Activated naive CD4-positive, alpha-beta T cell treated with anti-CD3 and anti-CD28 coated beads, Interleukin-2, amount 10 ng/mL, durations not matched to agents 7 days and 5 days (primary cell): ENCODE measurements at places on chromosomes 16 and 17.

GRCh38 chr16:24168856-24169255 lies 87.3 kb upstream of the CACNG3 start:
- no peaks in the 10 kb centered on the region for H3K27me3 ChIP-seq
- no peak overlapping the region for H3K27ac ChIP-seq
- no peak overlapping the region for H3K4me3 ChIP-seq
- peaks cover 32% of the 10 kb centered on the region for H3K36me3 ChIP-seq

DNA sequence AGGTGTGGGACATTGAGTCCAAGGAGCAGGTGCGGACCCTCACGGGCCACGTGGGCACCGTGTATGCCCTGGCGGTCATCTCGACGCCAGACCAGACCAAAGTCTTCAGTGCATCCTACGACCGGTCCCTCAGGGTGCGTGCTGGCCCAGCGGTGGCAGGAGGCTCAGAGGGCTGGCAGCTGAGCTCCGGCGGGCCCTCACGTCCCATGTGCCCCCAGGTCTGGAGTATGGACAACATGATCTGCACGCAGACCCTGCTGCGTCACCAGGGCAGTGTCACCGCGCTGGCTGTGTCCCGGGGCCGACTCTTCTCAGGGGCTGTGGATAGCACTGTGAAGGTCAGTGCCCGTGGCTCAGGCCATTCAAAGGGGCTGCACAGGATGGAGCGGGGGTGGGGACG lies 20.4 kb downstream of the CASKIN1 start:
- peaks cover 19% of the 10 kb centered on the region for H3K36me3 ChIP-seq
- H3K4me1 ChIP-seq = no peaks in the 10 kb centered on the region
- H3K4me3 ChIP-seq = no peak overlapping the region
- no peaks in the 10 kb centered on the region for H3K27me3 ChIP-seq
- no peak overlapping the region for H3K27ac ChIP-seq
- DNase-seq = no peak

GRCh38 chr16:3317315-3317999 lies 12.2 kb downstream of the ZNF75A start:
- H3K36me3 ChIP-seq = peaks cover 77% of the 10 kb centered on the region
- H3K4me3 ChIP-seq = no peak overlapping the region
- H3K27ac ChIP-seq = peak overlapping the region; percentile 21
- no peaks in the 10 kb centered on the region for H3K27me3 ChIP-seq

- H3K4me1 ChIP-seq = peaks cover 83% of the 10 kb centered on the region
- H3K4me3 ChIP-seq = peak overlapping the region; percentile 82
- DNase-seq = peak; percentile 43
- H3K36me3 ChIP-seq = peaks cover 43% of the 10 kb centered on the region
- H3K27ac ChIP-seq = peak overlapping the region; percentile 87
Observed at GRCh38 chr17:74212209-74212912, 1.0 kb upstream of the TTYH2 start.

DNA sequence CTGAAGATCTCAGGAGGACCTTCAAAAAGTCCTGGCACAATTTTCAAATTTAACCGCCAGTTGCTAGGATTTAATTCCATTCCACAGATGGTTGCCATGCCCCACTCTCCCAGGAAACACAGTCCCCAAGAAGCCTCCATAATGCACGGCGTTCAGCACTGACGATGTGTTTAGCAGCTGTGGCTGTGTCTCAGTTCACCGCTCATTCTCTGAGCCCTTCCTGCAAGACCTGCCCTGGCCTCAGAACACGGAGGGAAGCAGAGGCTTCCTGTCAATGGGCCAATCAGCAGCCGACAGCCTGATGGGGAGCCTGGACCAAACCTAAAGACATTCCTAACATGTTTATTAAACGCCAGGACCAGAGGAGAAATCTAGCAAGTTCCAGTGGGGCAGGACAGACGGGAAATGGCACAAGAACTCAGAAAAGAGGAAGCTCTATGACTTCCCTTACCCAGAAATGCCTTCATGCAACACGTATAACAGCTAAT lies 4.9 kb downstream of the MYLK3 start:
- H3K36me3 ChIP-seq = no peaks in the 10 kb centered on the region
- H3K27ac ChIP-seq = no peak overlapping the region
- H3K4me3 ChIP-seq = no peak overlapping the region
- peaks cover 4% of the 10 kb centered on the region for H3K4me1 ChIP-seq
- no peak for DNase-seq

- no peak overlapping the region for H3K4me3 ChIP-seq
- DNase-seq = no peak
- peaks cover 44% of the 10 kb centered on the region for H3K27me3 ChIP-seq
- H3K4me1 ChIP-seq = no peaks in the 10 kb centered on the region
- no peaks in the 10 kb centered on the region for H3K36me3 ChIP-seq
- no peak overlapping the region for H3K27ac ChIP-seq
Observed at GRCh38 chr17:40671282-40671681, 6.3 kb upstream of the KRT222 start.

- H3K27me3 ChIP-seq = no peaks in the 10 kb centered on the region
- no peak overlapping the region for H3K4me3 ChIP-seq
- no peaks in the 10 kb centered on the region for H3K4me1 ChIP-seq
- DNase-seq = no peak
- no peak overlapping the region for H3K27ac ChIP-seq
Observed at GRCh38 chr17:39283896-39284295, 58.2 kb upstream of the STAC2 start.

GRCh38 chr16:67395458-67396158 lies 2.3 kb upstream of the TPPP3 start:
- no peak overlapping the region for H3K4me3 ChIP-seq
- H3K27me3 ChIP-seq = peaks cover 84% of the 10 kb centered on the region
- H3K4me1 ChIP-seq = peaks cover 10% of the 10 kb centered on the region

GRCh38 chr17:73122953-73123605 lies 30.6 kb upstream of the SLC39A11 start:
- no peak overlapping the region for H3K4me3 ChIP-seq
- H3K27ac ChIP-seq = no peak overlapping the region
- H3K4me1 ChIP-seq = no peaks in the 10 kb centered on the region
- no peak for DNase-seq
- peaks cover 10% of the 10 kb centered on the region for H3K27me3 ChIP-seq

DNA sequence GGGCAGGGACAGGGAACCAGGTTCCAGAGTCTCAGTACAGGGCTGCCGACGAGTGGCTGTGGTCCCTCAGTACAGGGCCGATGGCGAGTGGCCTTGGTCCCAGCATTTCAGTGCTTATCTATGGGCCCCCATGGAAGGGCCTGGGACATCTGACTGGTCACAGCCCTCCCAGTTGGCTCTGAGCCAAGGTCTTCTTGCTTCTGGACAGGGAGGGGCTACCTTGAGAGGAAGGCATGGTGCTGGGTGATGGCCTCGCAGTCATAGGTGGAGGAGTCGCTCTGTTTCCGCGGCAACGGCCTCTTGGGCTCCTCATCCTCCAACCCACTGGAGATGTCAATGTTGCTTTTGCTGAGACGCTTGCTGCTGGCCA lies 32.5 kb downstream of the PIMREG start:
- no peaks in the 10 kb centered on the region for H3K4me1 ChIP-seq
- no peak overlapping the region for H3K27ac ChIP-seq
- DNase-seq = no peak
- H3K36me3 ChIP-seq = no peaks in the 10 kb centered on the region
- peaks cover 24% of the 10 kb centered on the region for H3K27me3 ChIP-seq

DNA sequence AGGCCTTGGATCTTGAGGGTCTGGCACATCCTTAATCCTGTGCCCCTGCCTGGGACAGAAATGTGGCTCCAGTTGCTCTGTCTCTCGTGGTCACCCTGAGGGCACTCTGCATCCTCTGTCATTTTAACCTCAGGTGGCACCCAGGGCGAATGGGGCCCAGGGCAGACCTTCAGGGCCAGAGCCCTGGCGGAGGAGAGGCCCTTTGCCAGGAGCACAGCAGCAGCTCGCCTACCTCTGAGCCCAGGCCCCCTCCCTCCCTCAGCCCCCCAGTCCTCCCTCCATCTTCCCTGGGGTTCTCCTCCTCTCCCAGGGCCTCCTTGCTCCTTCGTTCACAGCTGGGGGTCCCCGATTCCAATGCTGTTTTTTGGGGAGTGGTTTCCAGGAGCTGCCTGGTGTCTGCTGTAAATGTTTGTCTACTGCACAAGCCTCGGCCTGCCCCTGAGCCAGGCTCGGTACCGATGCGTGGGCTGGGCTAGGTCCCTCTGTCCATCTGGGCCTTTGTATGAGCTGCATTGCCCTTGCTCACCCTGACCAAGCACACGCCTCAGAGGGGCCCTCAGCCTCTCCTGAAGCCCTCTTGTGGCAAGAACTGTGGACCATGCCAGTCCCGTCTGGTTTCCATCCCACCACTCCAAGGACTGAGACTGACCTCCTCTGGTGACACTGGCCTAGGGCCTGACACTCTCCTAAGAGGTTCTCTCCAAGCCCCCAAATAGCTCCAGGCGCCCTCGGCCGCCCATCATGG lies 4.0 kb upstream of the ADGRG3 start:
- no peaks in the 10 kb centered on the region for H3K4me1 ChIP-seq
- no peak overlapping the region for H3K27ac ChIP-seq
- H3K4me3 ChIP-seq = no peak overlapping the region
- DNase-seq = no peak
- H3K36me3 ChIP-seq = no peaks in the 10 kb centered on the region
- peaks cover 11% of the 10 kb centered on the region for H3K27me3 ChIP-seq

GRCh38 chr17:28657756-28658155 lies 4.0 kb downstream of the SDF2 start:
- DNase-seq = no peak
- H3K4me1 ChIP-seq = peaks cover 24% of the 10 kb centered on the region
- H3K27ac ChIP-seq = no peak overlapping the region
- H3K4me3 ChIP-seq = no peak overlapping the region
- peaks cover 39% of the 10 kb centered on the region for H3K36me3 ChIP-seq

DNA sequence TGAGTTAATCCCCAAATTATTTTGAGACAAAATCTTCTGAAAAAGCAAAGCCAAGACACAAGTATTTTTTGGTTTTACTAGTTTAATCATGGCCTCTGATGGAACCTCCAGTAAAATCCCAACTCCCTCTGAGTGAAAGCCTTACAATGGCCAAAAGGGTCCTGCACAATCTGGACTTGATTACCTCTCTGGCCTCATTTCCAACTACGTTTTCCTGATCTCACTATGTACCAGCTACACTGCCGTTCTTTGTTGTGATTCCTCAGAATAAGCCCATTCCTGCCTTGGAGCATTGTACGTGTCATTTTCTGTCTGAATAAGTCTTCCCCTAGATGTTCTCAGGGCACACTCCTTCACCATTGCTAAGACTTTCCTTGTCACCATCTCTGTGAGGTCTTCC lies 37.3 kb downstream of the SPOP start:
- no peaks in the 10 kb centered on the region for H3K27me3 ChIP-seq
- H3K4me3 ChIP-seq = no peak overlapping the region
- H3K4me1 ChIP-seq = peaks cover 2% of the 10 kb centered on the region
- no peak overlapping the region for H3K27ac ChIP-seq

GRCh38 chr17:34257986-34258326 lies 2.9 kb downstream of the CCL2 start:
- H3K36me3 ChIP-seq = no peaks in the 10 kb centered on the region
- no peak for DNase-seq
- H3K4me3 ChIP-seq = no peak overlapping the region

DNA sequence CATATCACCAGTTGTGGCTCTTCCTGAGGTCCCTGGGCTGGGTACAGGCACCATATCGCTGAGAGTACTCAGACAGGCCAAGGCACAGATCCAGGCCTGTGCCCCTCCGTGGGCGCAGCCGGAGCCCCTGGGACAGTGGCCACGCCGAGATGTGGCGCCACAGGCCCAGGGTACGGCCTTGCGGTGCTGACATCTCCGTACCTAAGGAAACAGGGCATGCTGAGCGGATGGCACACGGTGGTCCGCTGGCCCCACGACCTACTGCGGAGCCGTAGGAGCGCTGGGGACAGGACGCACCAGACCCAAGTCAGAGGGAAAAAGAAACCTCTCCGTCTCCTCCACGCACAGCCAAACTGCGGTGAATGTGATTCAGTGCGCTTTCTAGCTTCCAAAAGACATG lies 26.5 kb downstream of the NDUFAF8 start:
- no peaks in the 10 kb centered on the region for H3K4me1 ChIP-seq
- H3K36me3 ChIP-seq = peaks cover 32% of the 10 kb centered on the region
- no peak for DNase-seq
- H3K27me3 ChIP-seq = no peaks in the 10 kb centered on the region

DNA sequence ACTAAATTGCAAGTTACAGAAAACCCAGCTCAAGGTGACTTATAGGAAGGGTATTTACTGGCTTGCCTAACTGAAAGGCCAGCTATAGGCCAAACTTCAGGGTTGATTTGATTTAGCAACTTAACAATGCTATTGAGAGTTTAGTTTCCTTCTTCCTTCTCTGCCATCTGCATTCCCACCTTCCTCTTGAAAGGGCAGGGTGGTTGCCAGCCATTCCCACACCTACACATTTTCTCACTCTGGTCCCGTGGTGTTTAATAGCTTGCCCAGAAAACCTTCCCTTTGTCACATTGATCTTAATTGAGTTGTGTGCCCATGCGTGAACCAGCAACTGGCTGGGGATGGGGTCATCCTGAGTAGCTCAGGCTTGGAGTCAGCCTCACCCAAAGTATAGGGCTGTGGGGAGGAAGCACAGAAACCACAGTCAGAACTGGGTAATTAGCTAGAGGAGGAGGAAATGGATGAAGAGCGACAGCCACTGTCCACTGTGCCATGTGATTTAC lies 194.7 kb downstream of the SPECC1 start:
- no peaks in the 10 kb centered on the region for H3K36me3 ChIP-seq
- H3K27me3 ChIP-seq = peaks cover 5% of the 10 kb centered on the region
- no peak overlapping the region for H3K27ac ChIP-seq
- no peak overlapping the region for H3K4me3 ChIP-seq
- H3K4me1 ChIP-seq = peaks cover 10% of the 10 kb centered on the region

GRCh38 chr16:84842516-84843148 lies 22.8 kb downstream of the CRISPLD2 start:
- H3K4me1 ChIP-seq = peaks cover 14% of the 10 kb centered on the region
- H3K27ac ChIP-seq = no peak overlapping the region
- no peak for DNase-seq
- H3K27me3 ChIP-seq = peaks cover 80% of the 10 kb centered on the region
- no peaks in the 10 kb centered on the region for H3K36me3 ChIP-seq
- no peak overlapping the region for H3K4me3 ChIP-seq

DNA sequence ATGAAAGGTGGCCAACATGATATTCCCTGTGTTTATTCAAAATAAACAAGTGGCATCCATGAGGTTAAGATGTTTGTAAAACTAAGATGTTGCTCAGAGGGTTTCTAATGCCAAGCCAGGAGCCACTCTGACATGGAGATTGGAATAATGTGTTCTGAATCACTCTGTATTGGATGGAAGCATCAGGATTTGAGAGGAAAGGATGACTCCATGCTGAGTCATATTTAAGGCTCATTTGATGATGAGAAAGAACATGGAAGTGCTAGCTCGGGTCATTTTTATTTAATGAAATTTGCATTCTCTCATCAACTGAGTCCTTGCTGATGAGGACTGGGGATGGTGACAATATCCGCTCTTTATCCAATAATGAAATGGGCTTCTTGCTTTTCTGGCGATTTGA lies 6.2 kb downstream of the VAT1L start:
- no peaks in the 10 kb centered on the region for H3K4me1 ChIP-seq
- H3K27me3 ChIP-seq = peaks cover 19% of the 10 kb centered on the region
- no peaks in the 10 kb centered on the region for H3K36me3 ChIP-seq
- H3K4me3 ChIP-seq = no peak overlapping the region
- DNase-seq = no peak

GRCh38 chr16:12268606-12269005 lies 292.1 kb downstream of the SNX29 start:
- H3K27ac ChIP-seq = no peak overlapping the region
- H3K4me3 ChIP-seq = no peak overlapping the region
- DNase-seq = no peak
- no peaks in the 10 kb centered on the region for H3K27me3 ChIP-seq
- H3K36me3 ChIP-seq = no peaks in the 10 kb centered on the region
